ENCODE measurements at places on chromosomes 3 and 15.

DNA sequence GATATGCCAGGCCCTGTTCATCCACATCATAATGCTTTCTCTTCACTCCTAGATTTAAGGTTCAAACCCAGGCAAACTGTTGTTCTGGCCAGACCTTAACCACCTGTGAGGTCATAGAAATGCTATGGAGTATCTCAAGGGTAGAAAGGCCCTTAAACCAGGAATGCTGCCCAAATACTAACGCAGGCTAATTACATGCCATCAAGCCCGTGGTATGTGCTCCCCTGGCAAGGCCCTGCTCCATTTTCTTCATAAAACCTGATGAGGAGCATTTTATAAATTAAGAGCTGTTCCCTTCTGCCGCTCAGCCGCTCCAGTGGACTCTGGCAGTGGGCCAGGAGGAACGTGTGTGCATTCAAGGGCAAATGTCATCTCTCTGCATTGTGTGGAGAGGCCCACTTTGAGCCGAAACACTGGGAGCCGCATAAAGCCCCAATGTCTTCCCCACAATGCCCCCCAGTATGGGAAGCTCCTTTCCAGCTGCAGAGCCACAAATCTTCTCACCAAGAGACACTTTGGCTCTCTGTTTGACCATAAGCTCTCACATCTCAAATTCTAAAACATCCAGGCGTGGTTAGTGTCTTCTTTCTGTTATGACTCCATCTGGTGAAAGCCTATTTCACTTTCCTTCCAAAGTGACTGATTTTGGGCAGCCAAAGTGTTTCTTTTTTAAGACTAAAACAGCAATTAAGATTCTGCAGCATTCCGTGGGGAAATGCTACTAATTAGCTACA, 210.8 kb upstream of the NR2E3 start:
- DNase-seq: no peak

DNA sequence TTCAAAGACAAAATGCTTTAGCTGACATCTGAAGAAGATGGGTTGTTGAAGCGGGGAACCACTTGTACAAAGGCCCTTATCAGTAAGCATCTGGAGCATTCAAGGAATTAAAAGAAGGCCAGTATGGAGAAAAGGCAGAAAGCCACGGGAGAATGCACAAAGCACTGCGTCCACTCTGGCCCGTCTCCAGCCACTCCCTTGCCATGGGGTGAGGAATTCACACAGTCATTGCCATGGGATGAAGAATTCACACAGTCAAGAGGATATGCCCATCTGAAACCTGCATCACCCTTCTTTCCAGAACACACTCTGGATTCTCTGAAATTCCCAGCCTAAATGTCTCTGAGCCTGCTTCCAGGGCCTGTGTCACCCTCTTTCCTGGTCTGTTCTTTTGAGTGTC, 26.7 kb upstream of the STAG1 start:
- DNase-seq: no peak

- DNase-seq: no peak
Observed at GRCh38 chr3:172607305-172608121, 84.3 kb upstream of the TNFSF10 start.

GRCh38 chr3:42500091-42500490, 2.4 kb upstream of the VIPR1 start:
- DNase-seq: peak; percentile 14

GRCh38 chr15:101652786-101653430, 727 bp upstream of the TM2D3 start:
- DNase-seq: no peak

DNA sequence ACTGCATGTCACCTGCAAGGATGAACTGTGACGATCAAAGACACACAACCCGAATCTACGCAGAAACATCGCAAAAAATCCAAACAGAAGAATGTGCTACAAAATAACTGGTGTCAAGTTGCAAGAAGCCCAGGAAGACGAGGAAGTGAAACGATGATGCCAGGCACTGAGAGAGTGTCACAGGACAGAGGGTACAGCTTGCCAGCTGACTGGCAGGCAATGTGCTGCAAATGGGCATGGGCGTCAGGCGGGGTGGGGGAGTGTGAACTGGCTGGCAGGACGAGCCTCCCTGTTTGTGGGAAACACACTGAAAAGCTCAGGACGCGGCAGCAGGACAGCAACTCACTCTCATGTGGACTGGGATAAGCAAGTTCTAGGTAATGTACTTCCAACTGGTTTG, 28.9 kb upstream of the OCA2 start:
- no peak for DNase-seq

DNA sequence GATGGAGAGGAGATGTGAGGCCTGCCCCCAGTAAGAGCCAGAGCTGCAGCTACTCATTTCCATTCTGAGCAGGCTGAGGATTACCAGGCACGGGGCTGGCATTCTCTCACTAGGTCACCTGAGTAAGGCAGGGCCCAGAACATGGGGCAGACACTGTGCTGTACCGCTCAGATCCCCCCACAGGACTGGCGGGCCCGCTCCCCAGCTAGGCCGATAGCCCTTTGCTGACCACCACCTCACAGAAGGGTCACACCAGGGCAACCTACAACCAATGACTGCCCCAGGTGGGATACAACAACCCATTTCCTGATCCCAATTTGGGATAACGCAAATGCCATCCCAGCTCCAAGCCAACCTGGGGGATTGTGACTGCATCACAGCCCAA, 52.5 kb downstream of the OXNAD1 start:
- no peak for DNase-seq

- DNase-seq: no peak
Observed at GRCh38 chr15:67177752-67178151, 76.7 kb downstream of the AAGAB start.

DNA sequence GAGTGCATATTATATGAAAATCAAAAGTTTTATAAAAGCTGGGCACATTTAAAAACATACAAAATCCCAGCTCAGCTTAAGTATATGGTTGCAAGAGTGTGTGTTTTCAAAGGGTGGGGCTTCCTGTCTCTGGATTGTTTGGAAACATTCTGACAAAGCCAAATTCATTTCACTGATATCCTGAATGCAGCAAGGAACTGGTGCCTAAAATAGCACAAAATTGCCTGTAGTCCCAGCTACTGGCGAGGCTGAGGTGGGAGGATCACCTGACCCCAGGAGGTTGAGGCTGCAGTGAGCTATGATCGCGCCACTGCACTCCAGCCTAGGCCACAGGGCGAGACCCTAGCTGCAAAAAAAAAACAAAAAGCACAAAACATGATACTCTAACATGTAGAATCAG, 13.0 kb upstream of the TJP1 start:
- no peak for DNase-seq

DNA sequence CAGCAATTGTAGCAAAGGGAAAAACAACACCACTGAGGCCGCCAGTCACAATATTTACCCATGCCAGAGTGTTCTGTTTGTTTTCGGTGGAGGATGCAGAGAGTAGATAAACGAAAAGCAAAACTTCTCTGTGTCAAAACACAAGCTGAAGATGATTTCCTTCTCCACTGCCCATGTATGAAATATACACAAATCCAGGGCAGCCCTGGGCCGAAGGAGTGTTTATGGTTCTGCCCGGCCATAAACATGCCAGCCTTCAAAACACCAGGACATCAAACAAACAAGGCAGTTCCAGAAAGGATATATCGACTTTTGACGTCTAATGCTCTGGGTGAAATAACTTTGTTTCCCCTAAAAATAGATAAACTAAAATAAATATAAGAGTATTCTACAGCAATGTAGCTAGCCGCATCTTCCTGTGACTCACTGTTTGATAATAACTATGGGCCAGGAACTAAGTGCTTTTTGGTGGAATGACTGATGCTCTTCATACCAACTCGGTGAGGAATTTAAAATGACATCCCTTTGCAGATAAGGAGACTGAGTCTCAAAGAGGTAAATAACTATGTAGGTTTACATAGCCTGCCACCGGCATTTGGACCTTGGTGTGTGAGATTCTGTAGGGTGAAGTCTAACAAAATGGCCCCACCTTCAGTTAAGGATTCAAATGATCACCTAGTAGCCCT, 82.8 kb downstream of the MAGI1 start:
- no peak for DNase-seq

DNA sequence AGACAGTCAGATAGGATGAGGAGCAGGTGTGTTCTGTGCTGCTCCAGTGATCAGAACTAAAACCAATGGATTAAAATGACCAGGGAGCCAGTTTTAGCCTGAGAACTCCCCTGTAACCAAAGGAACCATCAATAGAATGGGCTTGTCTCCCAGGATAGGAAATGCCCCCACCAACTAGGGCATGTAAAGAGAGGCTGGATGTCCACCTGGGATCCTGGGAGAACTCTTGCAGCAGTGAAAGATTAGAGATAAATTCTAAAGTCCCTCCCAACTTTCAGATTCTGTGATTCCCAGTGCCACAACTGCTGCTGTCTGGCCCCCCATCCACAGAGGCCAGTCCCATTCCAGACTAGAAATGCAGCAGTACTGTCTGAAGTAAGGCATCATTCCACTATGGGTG, 33.8 kb downstream of the HDC start:
- no peak for DNase-seq

DNA sequence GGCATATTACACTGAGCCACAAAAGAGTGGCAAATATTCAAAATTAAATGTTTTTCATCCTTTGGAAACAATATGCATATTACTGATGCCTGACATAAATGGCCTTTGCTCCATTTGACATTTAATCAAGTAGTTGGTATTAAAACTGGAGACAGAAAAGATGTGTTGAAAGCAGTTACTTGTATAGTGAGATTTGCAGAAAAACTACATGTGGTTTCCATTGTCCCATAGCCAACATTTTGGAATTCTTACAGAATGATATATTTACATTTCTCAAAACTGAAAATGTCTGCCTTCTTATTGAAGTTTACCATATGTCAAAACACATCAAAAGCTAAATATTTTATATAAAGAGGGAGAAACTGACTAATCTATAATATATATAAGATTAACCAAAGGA, 21.6 kb downstream of the SHOX2 start:
- no peak for DNase-seq

GRCh38 chr15:98296653-98297052, 336.1 kb downstream of the ARRDC4 start:
- DNase-seq: no peak

- no peak for DNase-seq
Observed at GRCh38 chr3:12471241-12471640, 13.0 kb upstream of the TSEN2 start.

- no peak for DNase-seq
Observed at GRCh38 chr3:194379231-194379630, 9.7 kb upstream of the LRRC15 start.

- DNase-seq: no peak
Observed at GRCh38 chr15:85578941-85579701, 198.7 kb downstream of the AKAP13 start.

GRCh38 chr3:24360957-24361356, 133.7 kb downstream of the THRB start:
- no peak for DNase-seq

GRCh38 chr3:88248658-88249057, 98.9 kb downstream of the C3orf38 start:
- no peak for DNase-seq

DNA sequence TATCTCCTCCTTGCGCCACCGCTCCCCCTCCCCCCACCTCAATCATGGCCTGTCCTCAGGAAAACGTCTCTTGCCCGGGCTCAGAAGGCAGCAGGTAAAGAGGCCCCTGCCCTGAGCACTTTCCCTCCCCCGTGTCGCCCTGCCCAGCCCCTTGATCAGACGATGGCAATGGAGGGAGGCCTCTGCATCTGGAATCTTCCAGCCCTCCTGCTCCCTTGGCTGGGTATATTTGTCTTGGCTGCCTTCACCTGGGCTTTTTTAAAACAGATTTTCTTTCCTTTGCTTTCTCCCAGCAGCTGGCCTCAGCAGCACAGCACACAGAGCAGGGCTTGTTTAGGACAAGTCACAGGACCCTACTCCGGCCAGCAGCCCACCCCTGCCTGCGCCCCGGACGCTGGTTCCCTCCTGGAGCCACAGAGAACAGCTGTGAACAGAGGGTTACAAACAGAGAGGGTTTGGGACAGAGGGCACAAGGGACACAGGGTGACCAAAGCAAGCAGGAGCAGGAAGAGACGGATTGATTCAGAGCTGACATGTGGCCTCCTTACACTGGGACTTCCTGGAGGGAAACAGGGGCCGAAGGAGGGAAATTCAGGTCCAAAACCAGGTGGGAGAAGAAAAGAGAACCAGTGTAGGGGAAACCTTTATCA, 78.7 kb downstream of the ISG20 start:
- no peak for DNase-seq

GRCh38 chr15:27582726-27583410, 516.2 kb downstream of the OCA2 start:
- DNase-seq: no peak

GRCh38 chr3:186882881-186883685, 40.6 kb downstream of the ADIPOQ start:
- no peak for DNase-seq

DNA sequence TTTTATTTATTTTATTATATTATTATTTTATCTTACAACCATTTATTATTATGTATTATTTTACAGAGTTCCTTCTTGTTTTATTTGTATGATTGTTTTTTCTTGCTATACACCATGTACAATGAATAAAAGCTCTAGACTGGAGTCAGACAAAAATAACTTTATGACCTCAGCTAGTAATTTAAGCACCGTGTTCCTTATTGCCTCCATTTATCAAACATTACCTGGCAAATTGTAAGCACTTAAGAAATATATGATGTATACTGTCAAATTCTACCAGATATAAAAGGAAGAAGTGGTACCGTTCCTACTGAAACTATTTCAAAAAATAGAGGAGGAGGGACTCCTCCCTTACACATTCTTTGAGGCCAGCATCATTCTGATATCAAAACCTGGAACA, 326.9 kb upstream of the NECTIN3 start:
- DNase-seq: no peak

GRCh38 chr3:110733045-110733444, 338.6 kb upstream of the NECTIN3 start:
- no peak for DNase-seq

GRCh38 chr15:92460023-92460422, 66.3 kb downstream of the ST8SIA2 start:
- no peak for DNase-seq

- no peak for DNase-seq
Observed at GRCh38 chr3:43618142-43618541, 3.7 kb downstream of the ANO10 start.

GRCh38 chr15:31179693-31180092, 78.2 kb upstream of the TRPM1 start:
- no peak for DNase-seq

DNA sequence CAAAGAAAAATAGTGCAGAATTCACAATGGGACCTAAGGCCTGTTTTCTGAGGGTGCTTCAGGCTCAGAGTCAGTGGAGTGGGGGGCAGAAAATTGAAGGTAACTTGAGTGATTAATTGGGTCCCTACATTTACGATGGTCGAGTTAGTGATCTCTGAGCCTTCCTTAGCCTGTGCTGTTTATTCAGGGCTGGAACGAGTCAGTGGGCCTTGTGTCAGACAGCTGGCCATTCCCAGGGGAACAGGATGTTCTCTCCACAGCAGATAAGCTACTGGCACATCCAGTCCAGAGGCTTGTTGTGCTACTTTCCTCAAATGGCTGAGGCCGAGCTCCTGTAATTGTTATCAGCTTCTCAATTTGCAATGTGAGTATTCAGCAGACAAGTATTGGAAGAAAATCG, 29.2 kb upstream of the CNTN3 start:
- DNase-seq: peak; percentile 30

DNA sequence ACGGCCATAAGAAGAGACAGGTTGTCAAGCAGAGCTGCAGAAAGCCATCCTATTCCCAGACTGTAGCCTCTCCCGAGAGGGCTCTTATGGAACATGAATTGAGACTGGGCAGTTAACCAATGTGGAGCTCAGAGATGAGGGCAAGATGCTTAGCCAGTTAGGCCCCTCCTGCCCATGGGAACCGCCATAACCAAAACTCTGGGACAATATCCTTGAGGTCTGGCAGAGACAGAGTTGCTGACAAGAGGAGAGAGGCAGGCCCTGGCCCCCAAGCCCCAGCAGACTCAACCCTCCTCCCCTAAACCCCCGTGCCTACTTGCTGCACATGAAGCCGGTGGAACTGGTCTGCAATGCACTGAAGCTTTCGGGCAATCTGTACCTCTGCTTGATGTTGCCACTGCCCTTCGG, 4.8 kb downstream of the BMF start:
- DNase-seq: no peak

Data from breast epithelium (tissue), 4 donors.